ENCODE measurements at places on chromosomes 13 and 19. TPM values are rescaled to one million over a fixed set of nuclear protein-coding genes. Genes with fewer than 3 reads are reported as not detected.
A peak's percentile ranks its signal among the peaks of the same experiment; 100 is the strongest.

DNA sequence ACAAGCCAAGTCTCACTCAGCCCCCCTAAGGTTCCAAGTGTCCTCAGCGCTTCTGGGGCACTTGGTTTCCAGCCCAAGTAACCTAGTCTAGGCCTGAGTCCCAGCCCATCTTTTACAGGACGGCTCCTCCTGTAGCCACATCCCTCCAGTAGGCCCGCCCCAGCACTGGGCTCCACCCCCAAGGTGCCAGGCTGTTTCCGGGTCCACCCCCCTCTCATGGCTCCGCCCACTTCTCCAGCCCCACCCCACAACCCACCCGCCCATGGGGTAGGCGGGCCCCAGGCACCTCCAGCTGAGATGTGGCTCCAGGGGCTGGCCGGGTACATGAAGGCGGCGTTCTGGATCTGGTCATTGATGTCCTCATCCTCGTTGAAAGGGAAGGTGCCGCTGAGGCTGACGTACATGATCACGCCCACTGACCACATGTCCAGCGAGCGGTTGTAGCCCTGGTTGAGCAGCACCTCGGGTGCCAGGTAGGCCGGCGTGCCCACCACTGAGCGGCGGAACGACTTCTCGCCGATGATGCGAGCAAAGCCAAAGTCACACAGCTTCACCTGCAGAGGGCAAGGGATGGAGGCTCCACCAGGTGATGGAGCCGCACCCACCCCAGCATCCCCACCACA is 17.2 kb upstream of the DACT3 start:
- DNase-seq: peak; percentile 89

The ZNF177 gene
- 5.8 TPM for polyA plus RNA-seq

DNA sequence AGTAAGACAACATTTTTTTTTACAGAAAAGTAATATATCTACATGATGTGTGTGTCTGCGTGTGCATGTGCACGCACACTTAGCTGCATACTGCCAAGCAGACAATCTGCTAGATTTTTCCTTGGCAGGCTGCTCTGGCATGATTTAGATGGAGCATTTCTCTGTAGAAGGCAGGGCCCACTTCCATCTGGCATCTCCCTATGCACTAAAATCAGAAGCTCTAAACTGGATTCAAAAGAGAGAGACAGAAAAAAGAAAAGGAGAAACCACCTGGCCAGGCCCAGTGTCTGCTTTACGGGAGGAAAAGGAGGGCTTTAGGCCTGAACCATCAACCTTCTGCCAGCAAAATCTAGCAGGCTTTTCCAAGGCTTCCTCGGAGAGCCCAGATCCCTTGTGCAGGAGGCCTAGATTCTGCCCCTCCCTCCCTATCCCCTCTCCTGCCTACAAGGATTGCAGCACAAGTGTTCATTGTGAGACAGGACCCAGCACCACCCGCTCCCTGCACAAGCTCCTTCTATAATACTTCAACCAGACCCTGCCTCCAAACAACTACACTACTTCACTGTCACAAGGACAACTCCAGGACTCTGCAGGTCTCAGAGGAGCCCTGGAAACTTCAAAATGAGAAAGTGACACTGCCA is 99.3 kb downstream of the DOCK9 start:
- no peak for DNase-seq

DNA sequence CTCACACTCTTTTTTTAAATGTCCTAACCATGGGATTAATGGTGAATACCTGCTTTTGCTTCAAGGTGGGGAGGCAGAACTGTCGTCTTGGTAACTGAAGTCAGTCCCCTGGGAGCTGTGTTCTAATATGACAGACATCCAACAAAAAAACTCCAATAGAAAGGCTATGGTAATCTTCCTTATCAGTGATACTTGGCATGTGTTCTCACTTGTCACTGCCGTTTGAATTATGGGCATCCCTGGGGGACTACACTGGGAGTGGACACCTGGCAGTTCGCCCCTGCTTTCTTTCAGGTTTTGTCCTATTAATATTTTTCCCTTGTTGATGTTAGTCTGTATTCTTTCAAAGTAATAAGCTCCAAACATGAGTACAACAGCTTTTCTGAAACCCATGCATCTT is 252.6 kb downstream of the SLITRK5 start:
- no peak for DNase-seq

GRCh38 chr13:97369261-97369893 is 64.6 kb upstream of the RAP2A start:
- no peak for DNase-seq

GRCh38 chr19:9793071-9793591 is 24.6 kb upstream of the ZNF846 start:
- peak; percentile 75 for DNase-seq

GRCh38 chr19:19213426-19214158 is 1.8 kb downstream of the NCAN start:
- DNase-seq: no peak

DNA sequence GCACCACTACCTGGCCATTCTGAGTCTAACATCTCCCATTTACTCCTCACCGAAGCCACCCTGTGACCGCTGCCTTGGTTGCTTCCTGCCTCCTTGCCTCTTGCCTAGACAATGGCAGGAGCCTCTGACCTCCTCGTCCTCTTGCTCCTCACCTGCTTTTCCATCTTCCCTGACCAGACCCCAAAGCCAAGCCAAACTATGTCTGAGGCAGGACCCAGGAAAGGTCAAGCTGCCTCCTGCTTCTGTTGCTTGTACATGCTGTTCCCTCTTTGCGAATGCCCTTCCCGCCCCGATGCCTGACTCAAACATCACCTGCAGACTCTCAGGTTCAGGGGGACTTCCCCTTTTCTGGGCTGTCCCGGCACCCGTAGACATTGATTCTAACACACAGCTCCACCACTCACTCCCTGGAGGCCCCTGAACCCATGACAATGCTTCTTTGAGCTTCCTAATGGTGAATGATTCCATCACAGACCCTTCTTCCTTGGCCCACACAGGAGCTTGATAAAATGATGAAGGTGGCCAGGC is 60.8 kb downstream of the F2RL3 start:
- DNase-seq: no peak

- DNase-seq: no peak
Measured at GRCh38 chr13:97460004-97460775, 26.2 kb downstream of the RAP2A start.

GRCh38 chr13:97257800-97258799 is 36.0 kb downstream of the MBNL2 start:
- DNase-seq: peak; percentile 79

DNA sequence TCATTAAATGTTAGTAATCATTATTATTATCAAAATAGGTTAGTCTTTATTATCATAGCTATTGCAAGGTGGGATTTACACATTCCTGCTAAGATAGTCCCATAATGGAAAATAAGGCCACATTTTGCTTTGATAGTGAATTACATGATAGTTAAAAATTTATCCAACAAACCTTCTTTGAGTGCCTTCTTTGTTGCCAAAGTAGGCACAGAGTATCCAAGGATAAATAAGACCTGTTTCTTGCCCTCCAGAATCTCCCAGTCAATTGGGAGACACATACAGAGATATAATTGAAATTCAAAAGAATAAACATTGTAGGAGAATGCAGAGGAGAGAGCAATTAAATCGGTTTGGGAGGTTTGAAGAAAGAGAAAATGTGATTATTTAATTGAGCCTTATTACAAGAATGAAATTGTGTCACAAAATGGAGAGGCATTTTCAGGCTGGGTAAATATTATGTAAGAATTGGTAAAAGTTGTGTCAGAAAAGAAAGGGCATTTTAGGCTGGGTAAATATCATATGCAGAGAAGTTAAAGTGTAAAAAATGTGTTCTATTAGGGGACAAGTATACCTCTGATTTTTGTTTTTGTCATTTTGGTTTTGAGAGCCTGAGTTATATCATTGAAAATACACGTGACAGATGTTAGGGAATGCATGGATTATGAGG is 189.3 kb downstream of the POU4F1 start:
- DNase-seq: no peak

All from GM23338 (cell line).